Esophagus muscularis mucosa (tissue), 4 donors: ENCODE measurements at places on chromosomes 11 and 22. TPM values are rescaled to one million over a fixed set of nuclear protein-coding genes. Genes with fewer than 3 reads are reported as not detected.

- H3K4me3 ChIP-seq, result peak within 1 kb of the TSS; percentile 50
- H3K27ac ChIP-seq, result peak within 1 kb of the TSS; percentile 42
- peaks cover 17% of the 10 kb centered on the region for H3K4me1 ChIP-seq
- H3K36me3 ChIP-seq, result no peaks in the 10 kb centered on the region
Observed at GRCh38 chr11:64996710-64997380, at the start of gene BATF2. BATF2 (minus strand) TSS chr11:64996971; CDS start chr11:64996914, 57 bp downstream.

- H3K4me3 ChIP-seq, result no peak overlapping the region
- H3K4me1 ChIP-seq, result peaks cover 48% of the 10 kb centered on the region
- H3K27ac ChIP-seq, result no peak overlapping the region
Observed at GRCh38 chr11:69492201-69492991, 10.9 kb downstream of the LINC01488 start.

GRCh38 chr11:86632499-86633269 is 39.7 kb downstream of the ME3 start:
- H3K4me3 ChIP-seq, result no peak overlapping the region
- H3K27me3 ChIP-seq, result no peaks in the 10 kb centered on the region
- no peaks in the 10 kb centered on the region for H3K36me3 ChIP-seq
- peaks cover 52% of the 10 kb centered on the region for H3K4me1 ChIP-seq
- no peak overlapping the region for H3K27ac ChIP-seq

DNA sequence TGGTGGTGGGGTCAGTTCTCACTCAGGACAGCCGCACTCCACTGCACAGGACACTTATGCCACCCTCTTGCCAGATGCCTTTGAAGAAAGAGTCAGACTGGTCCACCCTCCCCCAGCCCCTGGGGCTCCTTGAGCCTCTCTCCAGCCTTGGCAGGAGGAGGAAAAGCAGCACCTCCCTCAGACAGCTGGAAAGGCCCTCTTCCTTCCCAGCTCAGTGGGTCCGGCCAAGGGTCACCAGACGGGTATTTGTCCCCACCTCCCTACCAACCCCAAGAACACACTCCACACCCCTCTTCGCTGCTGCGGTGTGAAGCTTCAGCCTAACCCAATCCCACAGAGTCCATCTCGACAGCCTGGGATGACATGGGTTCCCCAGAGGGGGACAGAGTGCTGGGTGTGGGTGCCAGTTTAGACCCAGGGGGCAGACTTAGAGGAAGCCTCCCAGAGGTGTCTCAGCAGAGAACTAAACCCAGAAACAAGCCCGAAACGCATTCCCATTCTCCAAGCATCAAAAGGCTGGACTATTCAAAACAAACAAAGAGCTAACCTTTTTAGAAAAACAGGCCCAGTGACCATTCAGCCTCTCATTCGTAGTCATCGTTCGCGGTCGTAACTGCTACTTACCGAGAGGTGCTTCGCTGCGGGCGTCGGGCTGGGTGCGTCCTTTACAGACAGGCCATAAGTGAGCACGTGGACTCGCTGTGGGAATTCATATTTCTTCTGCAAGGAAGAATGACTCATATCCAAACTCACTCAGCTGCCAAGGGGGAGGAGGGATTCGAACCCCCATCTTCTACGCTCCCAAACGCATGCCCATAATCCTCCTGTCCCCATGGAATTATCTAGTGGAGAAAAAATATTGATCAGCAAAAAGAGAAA is 57.5 kb upstream of the ANO1 start:
- H3K4me3 ChIP-seq, result no peak overlapping the region
- no peak for DNase-seq
- H3K36me3 ChIP-seq, result no peaks in the 10 kb centered on the region

DNA sequence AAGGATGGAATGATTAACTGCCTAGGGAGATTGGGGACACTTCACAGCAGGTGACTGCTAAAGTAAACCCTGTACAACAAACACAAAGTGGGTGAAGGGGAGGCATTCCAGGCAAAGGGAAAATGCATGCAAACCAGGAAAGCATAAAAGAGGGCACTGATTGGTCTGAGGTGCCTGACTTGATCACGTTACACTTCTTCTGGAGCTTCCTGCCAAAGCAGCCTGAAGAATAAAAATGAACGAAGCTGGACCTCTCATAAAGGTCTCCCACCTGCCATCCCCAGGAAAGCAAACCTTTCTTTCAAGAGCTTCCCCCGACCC is 46.7 kb upstream of the SCUBE2 start:
- H3K27ac ChIP-seq, result peak overlapping the region; percentile 42
- H3K4me1 ChIP-seq, result peaks cover 38% of the 10 kb centered on the region
- H3K36me3 ChIP-seq, result peaks cover 52% of the 10 kb centered on the region
- no peak for DNase-seq
- H3K27me3 ChIP-seq, result no peaks in the 10 kb centered on the region

GRCh38 chr11:16412525-16413172 is 56.3 kb upstream of the SOX6 start:
- no peak for DNase-seq
- no peaks in the 10 kb centered on the region for H3K27me3 ChIP-seq
- no peaks in the 10 kb centered on the region for H3K4me1 ChIP-seq
- H3K36me3 ChIP-seq, result no peaks in the 10 kb centered on the region
- no peak overlapping the region for H3K4me3 ChIP-seq
- H3K27ac ChIP-seq, result no peak overlapping the region

GRCh38 chr22:17060126-17060525 is 24.7 kb upstream of the IL17RA start:
- H3K27ac ChIP-seq, result no peak overlapping the region
- H3K36me3 ChIP-seq, result no peaks in the 10 kb centered on the region
- H3K4me3 ChIP-seq, result no peak overlapping the region
- DNase-seq, result no peak
- H3K27me3 ChIP-seq, result no peaks in the 10 kb centered on the region
- peaks cover 26% of the 10 kb centered on the region for H3K4me1 ChIP-seq

DNA sequence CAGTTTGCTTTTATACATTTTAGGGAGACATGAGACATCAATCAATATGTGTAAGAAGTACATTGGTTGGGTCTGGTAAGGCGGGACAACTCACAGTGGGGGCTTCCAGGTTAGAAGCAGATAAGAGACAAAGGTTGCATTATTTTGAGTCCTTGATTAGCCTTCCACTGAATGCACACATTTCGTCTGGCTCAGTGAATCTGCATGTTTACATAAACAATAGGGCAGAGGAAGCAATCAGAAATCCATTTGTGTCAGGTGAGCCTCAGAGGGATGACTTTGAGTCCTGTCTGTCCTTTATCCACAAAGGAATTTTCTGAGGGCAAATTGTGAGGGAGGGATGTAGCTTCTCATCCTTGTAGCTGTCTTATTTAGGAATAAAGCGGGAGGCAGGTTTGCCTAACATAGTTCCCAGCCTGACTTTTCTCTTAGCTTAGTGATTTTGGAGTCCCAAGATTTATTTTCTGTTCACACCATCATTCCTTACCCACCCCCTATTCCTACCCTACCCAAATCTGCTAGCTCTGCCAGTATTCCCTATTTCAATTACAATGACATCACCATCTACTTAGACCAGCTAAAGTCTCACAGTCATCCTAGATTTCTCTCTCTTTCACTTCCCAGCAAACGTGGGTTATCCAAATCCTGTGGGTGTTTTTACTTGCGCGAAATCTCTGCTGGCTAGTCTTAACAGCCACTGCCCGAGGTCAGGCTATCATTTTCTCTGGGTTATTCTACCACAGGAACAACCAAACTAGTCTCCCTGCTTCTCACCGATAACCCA is 2.9 kb downstream of the SC5D start:
- DNase-seq, result no peak
- H3K36me3 ChIP-seq, result no peaks in the 10 kb centered on the region
- H3K4me3 ChIP-seq, result no peak overlapping the region
- peaks cover 23% of the 10 kb centered on the region for H3K4me1 ChIP-seq

- DNase-seq, result no peak
- no peaks in the 10 kb centered on the region for H3K27me3 ChIP-seq
Observed at GRCh38 chr11:33040033-33040861, 875 bp downstream of the TCP11L1 start.

- H3K36me3 ChIP-seq, result peaks cover 98% of the 10 kb centered on the region
- DNase-seq, result no peak
- H3K27me3 ChIP-seq, result no peaks in the 10 kb centered on the region
- H3K27ac ChIP-seq, result no peak overlapping the region
- no peak overlapping the region for H3K4me3 ChIP-seq
Observed at GRCh38 chr22:31816750-31817149, 62.9 kb downstream of the DEPDC5 start.

DNA sequence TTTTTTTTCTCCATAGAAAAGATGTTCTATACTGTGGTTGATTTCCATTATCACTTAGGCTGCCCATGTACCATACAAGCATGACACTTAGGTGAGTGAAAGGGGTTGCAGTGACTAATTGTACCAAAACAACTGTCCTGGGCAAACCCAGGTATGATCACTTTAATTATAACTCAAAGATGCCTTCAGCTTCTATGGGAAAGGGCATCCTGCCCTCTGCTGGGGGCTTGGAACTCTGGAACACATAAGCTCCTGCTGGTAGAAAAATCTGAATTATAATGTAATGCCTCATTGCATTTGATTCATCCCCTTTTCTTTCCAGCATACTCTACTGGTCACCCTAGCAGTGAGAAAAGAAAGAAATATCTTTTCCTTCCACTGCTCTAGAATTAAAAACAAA is 206.3 kb downstream of the DDX10 start:
- H3K4me3 ChIP-seq, result no peak overlapping the region
- H3K4me1 ChIP-seq, result peaks cover 19% of the 10 kb centered on the region
- DNase-seq, result no peak
- no peak overlapping the region for H3K27ac ChIP-seq

DNA sequence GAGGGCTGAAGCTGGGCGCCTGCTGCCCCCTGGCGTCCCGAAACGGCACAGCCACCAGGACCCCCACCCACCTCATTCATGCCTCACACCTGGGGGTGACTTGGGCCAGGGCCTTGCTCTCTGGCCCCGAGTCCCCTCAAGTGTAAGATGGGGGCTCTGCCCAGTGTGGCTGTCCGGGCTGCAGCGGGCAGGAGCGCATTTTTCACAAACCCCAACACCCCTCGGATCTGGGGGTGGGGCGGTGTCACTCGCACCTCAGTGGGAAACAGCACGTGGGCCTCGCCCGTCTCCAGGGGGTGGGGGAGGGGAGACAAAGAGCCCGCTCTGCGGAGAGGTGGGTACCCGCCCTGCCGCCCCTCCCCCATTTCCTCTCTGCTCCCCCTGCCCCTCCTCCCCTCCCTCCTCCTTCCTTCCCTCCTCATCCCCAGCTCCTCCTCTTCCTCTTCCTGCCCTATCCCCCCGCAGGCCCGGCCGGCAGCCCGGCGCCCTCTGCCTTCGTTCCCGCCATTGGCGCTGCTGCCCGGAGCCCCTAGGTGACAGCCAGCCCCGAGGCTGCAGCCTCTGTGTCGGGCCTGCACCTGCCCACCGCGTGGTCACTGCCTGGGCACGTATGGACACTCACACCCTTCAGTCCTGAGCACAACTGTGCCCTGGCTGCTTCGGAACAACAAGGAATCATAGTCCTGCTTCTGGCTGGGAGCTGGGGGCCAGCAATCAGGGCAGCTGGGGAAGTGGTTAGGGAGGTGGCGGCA is 6.8 kb upstream of the CDKN1C start:
- H3K4me1 ChIP-seq, result peaks cover 47% of the 10 kb centered on the region
- no peaks in the 10 kb centered on the region for H3K36me3 ChIP-seq
- H3K27me3 ChIP-seq, result no peaks in the 10 kb centered on the region
- peak overlapping the region; percentile 66 for H3K27ac ChIP-seq

GRCh38 chr11:35798983-35799382 is 136.4 kb downstream of the TRIM44 start:
- H3K27me3 ChIP-seq, result no peaks in the 10 kb centered on the region
- H3K36me3 ChIP-seq, result no peaks in the 10 kb centered on the region
- peaks cover 8% of the 10 kb centered on the region for H3K4me1 ChIP-seq
- no peak overlapping the region for H3K4me3 ChIP-seq
- DNase-seq, result no peak
- no peak overlapping the region for H3K27ac ChIP-seq

The BTBD18 gene
- not detected for total RNA-seq

The TP53AIP1 gene
- not detected for total RNA-seq

The KIRREL3 gene
- 1.7 TPM for total RNA-seq

- no peak overlapping the region for H3K4me3 ChIP-seq
- peaks cover 38% of the 10 kb centered on the region for H3K4me1 ChIP-seq
- no peak overlapping the region for H3K27ac ChIP-seq
- H3K27me3 ChIP-seq, result no peaks in the 10 kb centered on the region
Observed at GRCh38 chr11:13445588-13445987, 17.4 kb downstream of the BTBD10 start.
